T-helper 1 cell (primary cell): ENCODE measurements at places on chromosomes 6 and 20.

DNA sequence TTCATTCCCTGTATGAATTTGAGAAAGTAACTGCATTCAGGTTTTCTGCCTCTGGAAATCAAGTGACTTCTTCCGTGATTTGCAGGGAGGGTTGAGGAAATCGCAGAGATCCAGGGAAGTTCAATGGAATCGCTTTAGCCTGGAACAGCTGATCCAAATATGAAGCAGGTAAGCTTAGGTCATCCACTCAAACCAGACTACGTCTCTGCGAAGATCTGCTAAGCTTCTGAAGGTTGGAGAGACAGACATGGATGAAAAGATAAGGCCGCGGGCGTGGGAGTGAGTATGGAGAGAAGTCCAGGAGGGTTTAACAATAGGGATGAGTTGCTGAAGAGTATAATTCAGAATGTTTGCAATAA lies 34.2 kb upstream of the BTN3A2 start:
- DNase-seq: no peak

DNA sequence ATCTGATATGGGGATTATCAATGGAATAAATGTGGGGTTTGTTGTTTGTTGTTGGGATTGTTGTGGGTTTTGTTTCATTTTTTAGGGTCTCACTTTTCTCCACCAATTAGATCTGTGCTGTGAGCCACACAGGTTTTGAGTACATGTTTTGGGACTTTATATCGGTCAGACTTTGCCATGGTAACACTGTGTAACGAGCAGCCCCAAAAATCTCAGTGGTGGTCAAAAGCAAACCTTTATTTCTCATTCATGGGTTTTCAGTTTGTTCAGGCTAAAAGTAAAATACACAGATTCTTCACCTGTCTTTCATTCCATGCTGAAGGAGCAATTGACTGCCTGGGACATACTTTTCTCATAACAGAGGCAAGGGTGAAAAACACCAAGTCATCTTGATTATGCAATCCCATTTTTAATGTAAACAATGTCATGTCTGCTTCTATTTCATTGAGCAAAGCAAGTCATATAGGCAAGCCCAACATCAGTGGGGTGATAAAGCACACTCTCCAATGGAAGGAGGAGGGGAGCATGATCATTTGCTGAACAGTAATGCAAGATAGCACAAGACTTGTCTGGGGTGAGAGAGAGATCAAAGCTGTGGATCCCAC lies 101.1 kb upstream of the PLCB4 start:
- DNase-seq: no peak

DNA sequence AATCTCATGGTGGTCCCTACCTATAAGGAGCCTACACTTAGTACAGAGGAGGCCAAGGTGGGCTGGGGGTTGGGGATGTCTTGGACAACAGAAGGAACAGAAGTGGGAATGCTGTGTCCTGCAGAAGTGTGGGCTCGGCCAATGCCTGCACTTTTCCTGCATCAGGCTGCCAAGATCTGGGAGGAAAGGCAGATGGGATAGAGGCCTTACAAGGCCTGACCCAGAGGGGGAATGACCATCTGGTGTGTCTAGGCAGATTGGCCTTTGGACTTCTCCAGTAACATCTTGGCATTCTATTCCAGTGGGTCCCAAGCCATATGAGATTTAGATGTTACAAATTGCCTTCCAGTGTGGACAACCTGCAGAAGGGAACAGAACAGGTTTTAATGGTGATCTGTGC lies 124.7 kb upstream of the GPR6 start:
- DNase-seq: no peak

GRCh38 chr20:41600926-41601631 lies 17.1 kb downstream of the CHD6 start:
- DNase-seq: no peak

- DNase-seq: no peak
Measured at GRCh38 chr6:1170794-1171193, 141.1 kb upstream of the FOXQ1 start.

- DNase-seq: no peak
Measured at GRCh38 chr6:33433001-33433543, 13.2 kb downstream of the SYNGAP1 start.

- DNase-seq: no peak
Measured at GRCh38 chr6:33410711-33411631, at the start of gene PHF1. PHF1 (plus strand) TSS chr6:33411014; CDS start chr6:33412264, 1,250 bp downstream.

DNA sequence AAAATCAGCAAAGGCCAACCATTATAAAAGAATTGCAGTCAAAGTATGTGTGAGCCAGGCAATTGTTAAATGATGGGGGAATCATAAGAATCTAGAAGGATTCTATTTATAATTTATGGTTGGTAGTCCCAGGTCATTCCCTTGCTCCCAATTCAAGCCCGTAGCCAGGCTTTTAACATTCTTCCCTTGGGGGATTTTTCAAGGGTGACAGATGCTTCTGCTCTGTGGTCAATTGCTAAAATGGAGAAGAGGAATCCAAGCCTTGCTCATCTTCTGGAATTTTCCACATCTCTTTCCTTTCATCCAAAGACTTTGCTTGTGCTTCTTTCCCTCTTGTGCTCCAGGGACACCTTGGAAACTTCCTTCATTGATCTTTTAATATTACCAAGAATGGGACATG lies 18.0 kb upstream of the BCAS1 start:
- DNase-seq: no peak

DNA sequence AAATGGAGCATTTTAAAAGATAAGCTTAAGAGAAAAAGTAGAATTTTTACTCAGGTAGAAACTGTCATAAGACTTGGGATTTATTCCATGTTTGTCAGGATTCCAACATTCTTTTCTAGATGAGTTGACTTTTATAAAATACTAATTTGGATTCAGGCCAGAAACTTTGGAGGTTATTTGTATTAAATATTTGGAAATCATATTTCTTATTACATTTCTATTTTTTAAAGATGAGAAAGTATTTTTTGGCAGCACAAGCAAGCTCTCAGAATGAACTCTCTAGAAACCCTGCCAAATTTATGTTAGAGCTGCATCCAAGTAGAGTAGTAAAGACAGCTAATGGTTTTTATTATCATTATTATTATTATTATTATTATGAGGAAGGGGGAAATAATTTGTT lies 1014.9 kb upstream of the GJE1 start:
- DNase-seq: no peak

DNA sequence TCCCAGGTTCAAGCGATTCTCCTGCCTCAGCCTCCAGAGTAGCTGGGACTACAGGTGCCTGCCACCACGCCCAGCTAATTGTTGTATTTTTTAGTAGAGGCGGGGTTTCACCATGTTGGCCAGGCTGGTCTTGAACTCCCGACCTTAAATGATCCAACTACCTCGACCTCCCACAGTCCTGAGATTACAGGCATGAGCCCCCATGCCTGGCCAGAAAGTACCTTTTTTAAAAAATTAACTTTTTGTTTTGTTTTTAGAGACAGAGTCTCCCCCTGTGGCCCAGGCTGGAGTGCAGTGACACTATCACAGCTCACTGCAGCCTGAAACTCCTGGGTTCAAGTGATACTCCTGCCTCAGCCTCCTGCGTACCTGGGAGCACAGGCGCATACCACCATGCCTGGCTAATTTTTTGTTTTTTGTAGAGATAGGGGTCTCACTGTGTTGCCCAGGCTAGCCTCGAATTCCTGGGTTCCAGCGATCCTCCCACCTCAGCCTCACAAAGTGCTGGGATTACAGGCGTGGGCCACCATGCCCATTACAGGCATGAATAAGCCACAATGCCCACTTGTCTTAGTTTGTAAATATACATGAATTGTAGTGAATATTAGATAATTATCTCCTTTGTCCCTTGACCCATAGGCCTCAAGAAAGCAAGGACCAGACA lies 17.4 kb upstream of the EEF1A1 start:
- DNase-seq: no peak

DNA sequence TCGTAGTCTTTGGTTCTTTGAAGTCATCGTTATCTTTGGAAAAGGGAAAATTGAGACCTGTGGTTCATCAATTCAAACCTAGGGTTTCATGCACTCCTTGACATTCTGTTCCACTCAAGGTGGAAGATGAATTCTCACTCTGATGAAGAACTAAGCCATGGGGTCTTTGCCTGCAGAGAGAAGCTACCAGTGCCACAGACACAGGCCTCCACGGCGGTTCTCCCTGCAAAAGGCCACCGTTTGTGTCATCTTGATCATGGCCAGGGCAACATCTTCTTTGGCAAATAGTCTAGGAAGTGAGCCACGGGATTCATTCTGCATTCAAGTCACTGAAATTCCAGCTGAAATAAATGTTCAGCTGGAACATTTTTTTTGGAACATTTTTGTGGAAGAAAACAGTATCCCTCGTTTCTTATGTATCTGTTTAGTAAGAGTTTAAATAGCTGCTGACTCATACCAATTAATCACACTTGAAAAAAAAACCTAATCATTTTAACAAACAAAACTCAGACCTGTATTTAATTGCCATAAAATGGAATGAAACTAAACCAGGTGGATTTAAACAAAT lies 206.0 kb upstream of the FOXQ1 start:
- no peak for DNase-seq

DNA sequence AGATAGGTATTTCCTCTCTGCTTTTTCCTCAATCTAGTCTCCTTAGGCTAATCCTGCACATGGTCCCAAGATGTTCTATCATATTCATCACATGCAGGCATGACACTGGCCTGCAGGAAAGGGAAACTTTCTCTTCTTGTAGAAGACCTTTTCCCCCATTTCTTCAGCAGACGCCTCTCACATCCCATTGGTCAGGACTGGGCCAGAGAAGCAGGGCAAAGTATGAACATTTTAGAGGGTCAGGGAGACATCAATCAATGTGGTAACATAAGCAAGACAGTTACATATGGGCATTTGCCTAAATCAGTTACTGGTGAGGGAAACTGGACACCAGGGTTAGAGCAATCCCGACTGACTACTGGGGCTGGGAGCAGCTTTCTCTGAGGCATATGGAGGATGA lies 90.1 kb downstream of the CRYBG1 start:
- DNase-seq: no peak

DNA sequence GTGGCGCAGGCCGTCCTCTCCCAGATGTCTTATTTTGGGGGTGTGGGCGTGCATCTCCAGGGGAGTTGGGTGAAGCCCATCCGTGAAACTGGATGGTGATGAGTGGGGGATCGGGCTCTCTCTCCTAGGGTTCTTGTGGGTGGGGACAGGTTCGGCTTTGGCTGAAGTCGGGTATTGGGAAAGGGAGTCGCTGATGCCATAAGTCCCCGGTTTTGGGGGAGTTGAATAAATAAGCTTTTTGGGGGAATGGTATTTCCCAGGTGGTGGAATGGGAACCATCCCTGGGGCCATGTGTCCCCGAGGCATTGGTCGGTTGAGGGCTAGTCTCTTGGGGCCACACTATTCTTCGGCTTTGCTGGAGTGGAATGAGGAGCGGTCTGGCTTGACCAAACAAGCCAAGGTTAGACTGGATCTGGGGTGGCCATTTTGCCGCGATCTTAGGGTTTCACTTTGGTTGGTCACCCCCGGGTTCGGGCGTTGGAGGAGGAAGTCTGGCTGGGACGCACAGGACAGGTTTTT lies 481 bp downstream of the ZNF133 start:
- no peak for DNase-seq
